ENCODE measurements at places on chromosomes 4 and X.

DNA sequence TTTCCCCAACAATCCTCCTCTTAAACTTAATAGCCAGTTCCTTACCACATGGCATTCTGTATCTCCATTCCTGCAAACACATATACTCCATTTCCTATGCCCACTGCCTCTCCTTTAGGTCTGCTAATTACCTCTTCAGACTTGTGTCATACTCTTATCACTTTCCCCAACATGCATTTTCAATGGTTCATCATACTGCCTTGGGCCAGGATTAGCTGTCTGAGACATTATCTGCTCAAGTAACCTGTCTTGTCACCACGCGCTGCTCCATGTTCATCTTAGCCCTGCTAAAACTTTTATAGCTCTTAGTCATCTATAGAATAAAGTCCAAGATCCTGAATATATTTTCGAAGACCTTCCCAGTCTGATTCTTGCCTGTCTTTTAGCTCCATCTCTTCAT, 224.1 kb upstream of the GK2 start:
- DNase-seq = no peak

DNA sequence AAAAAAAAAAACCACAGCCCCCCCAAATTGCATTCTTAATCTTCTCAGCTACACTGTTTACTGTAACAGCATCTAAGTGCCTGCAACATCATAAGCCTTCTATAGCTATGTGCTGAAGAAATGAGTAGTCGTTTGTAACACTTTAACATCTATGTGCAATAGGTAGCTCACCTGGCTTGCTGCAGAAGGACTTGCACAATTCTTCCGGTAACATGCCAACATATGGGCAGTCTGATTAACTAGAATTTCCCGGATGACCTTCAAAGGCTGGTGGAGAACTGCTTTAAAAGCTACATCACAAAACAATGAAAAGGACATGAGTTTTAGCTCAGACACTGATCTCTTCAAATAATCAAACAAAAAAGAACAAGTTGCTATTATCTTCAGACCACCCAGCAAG, 52.9 kb downstream of the METTL14 start:
- no peak for DNase-seq

DNA sequence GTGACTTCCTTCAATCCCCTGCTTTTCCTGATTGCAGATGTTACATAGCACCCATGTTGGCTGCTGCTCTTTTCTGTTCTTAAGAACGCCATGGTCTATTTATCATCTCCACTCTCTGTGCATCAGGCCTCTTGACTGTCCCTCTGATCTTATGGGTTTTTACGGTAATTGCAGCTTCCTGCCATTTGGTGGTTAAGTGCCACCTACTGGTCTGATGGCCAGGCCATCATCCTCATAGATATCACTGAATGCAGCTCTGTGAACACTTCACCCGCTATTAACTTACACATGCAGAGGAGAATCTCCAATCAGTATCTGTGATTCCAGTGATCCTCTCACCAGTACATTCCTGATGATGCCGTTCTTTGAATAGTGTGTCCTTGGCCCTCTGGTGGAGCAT, 382.4 kb downstream of the TRAM1L1 start:
- DNase-seq = no peak

- DNase-seq = no peak
Measured at GRCh38 chr4:178823673-178824295, 1381.5 kb upstream of the AGA start.

Measured in thoracic aorta (tissue), 2 donors.